ENCODE measurements at places on chromosomes 16 and 17.

- no peak for DNase-seq
Measured at GRCh38 chr16:88617268-88618031, 20.9 kb upstream of the IL17C start.

- DNase-seq = no peak
Measured at GRCh38 chr16:27786221-27786922, 236.4 kb downstream of the KATNIP start.

- peak; percentile 75 for DNase-seq
Measured at GRCh38 chr17:49995055-49995738, at the start of gene DLX3. DLX3 (minus strand) TSS chr17:49995224; CDS start chr17:49994998, 226 bp downstream.

- DNase-seq = no peak
Measured at GRCh38 chr17:70286391-70286790, 117.1 kb downstream of the KCNJ2 start.

GRCh38 chr17:14305785-14306496, 5.1 kb downstream of the HS3ST3B1 start:
- no peak for DNase-seq

DNA sequence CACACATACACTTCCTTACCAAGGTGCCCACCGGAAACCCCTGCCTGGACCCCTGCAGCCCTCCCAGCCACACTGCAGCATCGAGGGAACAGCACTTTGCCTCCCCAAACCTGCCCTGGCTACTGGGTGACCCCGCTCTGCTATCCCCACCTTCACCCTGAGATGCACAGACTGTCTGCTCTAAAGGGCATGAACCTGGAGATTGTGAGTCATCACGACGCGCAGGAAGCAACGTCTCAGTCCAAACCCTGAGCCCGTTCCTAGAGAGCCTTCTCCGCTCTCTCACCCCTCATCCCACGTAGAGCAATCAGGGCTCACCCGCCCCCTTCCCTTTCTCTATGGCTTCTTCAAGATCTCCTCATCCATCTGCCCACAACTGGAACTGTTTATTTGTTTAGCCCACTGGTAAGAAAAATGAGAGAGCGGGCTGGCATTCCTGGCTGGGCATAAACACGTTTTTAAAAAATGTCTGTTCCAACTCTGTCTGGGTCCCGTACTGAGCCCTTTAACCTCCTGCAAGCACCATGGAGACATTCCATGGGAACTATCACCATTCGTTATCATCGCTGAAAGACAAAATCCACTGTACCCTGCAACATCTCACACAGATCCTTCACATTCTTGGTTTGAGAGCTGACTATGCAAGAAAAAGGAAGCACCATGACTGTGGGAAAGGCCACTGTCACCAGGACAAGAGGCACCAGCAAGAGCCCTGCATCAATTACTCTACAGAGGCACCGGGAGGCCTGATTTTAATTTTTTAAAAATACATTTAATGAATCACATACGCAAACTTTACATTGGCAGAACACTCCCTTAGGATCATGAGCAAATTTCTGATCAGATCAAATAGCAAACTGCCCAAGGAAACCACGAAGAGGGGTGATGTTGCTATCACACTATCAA, 28.2 kb downstream of the ZFHX3 start:
- DNase-seq = peak; percentile 73

DNA sequence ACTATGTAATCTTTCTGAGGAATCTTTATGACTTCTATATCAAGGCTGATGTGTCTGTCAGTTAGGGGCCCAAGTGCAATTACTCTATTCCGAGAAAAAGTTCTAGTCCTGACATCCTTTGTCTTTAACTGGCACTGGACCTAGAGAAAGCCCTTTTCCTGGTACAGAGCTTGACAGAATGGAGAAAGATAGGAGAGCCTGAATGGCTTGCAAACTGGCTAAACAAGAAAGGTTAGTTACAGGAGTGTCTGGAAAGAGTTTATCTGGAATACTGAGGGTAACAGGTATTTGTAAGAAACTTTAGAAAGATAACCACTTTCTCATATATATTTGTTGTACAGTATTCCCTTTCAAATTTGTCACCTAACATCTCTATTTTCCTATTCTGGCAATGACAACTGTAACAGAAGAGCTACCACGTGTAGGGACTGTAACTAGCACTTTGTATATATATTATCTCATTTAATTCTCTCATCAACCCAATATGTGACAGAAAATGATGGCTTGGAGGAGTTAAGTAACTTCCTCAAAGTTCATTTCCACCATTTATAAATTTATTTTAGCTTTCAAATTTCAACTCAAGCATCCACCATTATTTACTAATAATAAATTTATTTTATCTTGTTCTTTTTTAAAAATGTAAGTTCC, 97.4 kb upstream of the C17orf78 start:
- DNase-seq = no peak

GRCh38 chr16:14658063-14658462, 25.3 kb downstream of the BFAR start:
- DNase-seq = no peak

GRCh38 chr16:81885976-81886586, 107.0 kb downstream of the PLCG2 start:
- DNase-seq = no peak

GRCh38 chr16:66681676-66682075, 14.9 kb downstream of the CMTM4 start:
- no peak for DNase-seq

DNA sequence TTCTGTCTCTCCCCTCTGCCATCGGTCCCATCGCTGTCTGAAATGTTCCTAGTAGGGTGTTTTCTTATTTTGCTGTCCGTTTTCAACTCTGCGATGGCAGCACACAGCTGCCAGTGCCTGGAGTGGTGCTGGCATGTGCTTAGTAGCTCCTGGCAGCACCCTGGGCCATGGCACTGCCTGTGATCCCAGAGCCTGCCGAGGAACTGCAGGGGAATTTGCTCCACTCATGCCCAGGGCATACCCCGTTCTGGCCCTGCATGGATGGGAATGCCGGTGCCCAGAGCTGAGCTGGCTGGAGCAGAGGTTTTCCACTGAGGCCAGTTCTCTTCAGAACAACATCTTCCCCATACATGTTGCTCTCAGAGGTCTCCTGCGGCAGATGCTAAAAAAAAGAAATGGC, 43.1 kb downstream of the GPT2 start:
- no peak for DNase-seq

DNA sequence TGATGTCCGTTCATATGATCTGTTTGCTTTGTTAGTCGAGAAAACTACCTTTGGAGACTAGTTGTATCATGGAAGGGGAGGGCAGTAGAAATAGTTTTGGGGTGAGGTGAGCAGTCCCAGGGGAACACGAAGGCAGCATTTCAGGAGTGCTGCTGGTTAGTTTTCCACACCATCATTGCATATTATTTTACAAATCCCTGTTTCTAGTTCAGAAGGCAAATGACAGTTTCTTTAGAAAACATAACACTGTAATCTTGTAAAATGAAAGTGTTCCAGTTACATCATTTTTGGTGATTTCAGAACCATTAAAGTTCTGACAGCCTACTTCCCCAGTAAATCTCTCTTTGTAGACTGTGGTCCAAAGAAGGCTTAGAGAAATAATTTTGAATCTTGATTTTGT, 25.4 kb downstream of the BANP start:
- DNase-seq = no peak

DNA sequence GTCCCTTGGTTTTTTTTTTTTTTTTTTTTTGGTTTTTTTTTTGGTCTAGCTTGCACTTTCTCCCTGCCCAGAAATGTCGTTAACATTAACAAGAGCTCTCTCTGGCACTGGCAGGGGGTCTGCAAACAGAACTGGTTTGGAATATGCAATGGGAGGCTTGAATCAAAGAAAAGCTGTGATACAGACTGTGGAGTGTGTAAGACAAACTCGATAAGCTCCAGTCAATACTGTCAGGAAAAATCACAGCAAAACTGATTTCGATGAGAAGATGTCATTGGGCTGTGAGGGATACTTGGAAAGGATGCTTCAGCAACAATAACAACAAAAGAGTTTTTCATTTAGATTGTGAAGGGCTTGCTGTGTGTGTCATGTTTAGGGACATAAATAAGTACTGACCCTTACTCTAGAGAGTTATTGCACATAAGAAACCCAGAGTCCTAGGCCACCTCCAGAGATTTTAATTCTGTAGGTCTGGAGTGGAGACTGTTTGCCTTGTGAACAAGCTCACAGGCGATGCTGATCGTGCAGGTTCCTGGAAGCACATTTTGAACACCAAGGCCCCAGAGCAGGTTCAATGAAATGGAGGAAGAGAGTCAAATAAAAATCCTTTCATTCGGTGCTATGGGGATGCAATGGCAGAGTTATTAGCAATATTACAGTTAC, 470.7 kb upstream of the RBFOX1 start:
- no peak for DNase-seq

DNA sequence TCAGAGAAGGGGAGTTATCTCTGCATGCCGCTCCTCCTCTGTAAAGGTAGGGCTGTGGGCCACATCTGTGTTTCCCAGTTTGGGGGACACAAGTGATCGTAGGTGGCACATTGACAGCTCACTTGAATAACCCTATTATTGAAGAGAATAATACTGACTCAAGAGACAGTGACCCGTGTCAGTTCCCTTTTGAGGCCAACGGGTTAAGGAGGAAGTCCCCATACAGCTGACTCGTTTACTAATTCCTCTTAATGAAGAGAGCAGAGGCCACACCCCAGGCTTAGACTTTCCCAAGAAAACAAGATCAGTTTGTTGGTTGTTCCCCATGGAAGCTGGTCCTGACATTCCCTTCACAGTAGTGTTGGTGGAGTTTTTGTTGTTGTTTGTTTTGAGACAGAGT, 33.0 kb downstream of the IL4R start:
- DNase-seq = no peak

- no peak for DNase-seq
Measured at GRCh38 chr16:65817066-65817465, 549.4 kb upstream of the CDH5 start.

DNA sequence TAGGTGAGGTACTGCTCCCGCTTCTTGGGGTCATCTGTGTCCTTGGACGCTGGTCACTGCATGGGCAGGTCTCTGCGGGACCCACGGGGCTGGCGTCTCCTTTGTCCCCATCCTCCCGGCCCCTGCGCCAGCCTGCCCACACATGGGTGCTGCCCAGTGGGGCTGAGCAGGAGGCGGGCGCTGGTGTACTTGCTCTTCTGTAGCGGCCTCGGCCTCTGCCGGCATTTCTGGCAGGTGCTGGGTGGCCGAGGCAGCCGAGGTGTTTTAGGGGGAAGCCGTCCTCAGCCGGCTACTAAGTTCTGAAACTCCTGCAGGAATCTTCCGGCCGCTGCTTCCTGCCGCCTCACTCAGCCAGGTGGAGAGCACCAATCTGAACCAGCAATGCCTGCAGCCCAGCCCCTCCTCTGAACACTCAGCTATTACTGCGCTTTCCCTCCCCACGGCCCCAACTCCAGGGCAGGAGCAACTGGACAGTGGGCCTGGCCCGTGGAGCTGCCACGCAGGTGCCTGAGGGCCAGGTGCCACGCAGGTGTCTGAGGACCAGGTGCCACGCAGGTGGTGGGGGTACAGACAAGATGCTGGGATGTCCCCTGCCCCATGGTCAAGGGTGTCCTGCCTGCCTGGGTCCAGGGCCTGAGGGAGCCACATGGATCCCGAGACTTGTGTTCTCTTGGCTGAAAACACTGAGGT, 10.0 kb downstream of the DECR2 start:
- DNase-seq = no peak

DNA sequence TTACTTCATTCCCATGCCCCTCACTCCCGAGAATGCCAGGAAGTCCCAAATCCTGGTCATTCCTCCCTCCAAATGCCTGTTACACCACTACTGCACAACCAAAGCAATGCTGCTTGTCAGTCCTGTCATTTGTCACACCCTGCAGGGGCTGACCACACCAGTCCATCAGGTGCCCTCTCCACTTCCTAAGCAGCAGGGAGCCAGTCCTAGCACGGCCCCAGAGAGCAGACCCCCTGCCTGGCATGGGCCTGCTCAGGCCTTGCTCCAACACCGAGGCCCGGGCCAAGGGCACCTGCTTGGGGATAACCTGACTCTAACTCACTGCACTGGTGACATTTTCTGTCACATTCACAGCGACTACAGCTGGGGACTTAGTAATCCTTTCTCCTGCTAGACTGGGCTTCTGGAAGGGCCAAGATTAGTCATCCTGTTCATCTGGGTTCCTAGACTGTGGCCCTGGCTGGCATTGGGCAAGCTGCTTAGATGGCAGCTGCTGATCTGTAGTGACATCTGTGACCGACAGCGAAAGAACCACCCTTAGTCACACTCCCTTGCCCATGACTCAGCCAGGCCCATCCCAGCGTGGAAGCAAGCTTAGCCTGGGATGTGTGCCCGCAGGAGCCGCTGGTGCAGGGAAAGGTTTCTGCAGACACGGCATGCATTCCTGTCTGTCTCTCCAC, 5.4 kb downstream of the ALYREF start:
- DNase-seq = no peak

DNA sequence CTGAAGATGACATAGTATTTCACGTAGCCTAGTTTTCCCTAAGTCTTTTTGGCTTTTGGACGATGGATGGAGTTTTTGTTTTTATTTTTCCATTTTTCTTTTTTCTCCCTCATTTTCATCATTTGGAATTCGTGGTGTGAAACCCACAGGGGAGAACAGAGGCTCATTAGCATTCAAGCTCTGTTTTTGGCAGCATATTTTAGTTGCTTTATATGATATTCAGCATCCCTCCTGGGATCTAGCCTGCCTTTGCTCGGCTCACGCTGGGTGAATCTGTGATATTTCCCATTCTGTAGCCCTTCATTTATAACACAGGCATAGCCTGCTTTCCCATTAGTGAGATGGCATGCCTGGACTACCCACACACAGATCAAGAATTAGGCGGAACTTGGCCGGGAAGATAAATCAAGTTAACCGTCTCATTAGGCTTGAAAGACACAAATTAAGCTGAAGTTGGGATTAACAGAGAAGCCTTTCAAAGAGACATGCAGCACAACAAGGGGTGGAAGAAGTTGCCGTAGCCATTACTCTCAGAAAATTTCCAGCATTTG, 20.1 kb upstream of the CLEC19A start:
- no peak for DNase-seq

DNA sequence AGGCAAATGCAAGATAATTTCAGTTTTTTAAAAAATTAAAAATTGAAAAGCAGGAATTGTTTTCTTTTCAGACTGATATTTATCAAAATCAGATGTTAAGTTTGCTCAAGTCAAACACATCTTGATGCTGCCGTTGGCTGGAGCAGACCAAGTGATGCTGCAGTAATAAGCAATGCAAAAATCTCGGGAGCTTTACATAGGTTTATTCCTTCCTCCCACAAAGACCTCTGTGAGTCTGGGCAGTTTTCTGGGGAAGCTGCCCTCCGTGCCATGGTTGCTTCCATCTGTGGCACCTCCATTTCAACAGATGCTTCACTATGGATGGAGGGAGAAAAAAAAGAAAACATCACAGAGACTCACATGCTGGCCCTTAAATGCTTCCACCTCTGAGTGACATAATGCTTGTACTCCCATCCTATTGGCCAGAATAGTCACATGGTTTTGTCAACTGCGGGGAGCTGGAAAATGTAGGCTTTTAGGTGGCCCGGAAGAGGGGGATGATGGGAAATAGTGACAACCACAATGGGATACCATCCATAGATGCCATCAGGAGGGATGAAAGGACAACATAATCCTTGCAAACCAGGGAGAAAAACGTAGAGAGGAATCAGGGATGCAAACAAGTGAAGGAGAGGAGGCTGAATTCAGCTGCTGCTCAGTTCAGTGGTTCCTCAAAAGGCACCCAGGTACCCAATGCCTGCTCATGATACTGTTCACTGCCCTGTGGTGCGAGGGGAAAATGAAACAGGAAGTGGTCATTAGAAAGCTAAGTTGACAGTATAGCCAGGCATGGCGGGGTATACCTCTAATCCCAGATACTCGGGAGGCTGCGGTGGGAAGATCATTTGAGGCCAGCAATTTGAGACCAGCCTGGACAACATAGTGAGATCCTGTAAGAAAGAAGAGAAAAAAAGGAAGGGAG, 13.5 kb upstream of the ERCC4 start:
- DNase-seq = no peak

- peak; percentile 63 for DNase-seq
Measured at GRCh38 chr16:3282103-3282729, 1.1 kb upstream of the ZNF263 start.
